ENCODE measurements at places on chromosomes 12 and 14. TPM values are rescaled to one million over a fixed set of nuclear protein-coding genes. Genes with fewer than 3 reads are reported as not detected.

The SOCS2 gene
- total RNA-seq, result 20.0 TPM

The NOS1 gene
- total RNA-seq, result 3.5 TPM

DNA sequence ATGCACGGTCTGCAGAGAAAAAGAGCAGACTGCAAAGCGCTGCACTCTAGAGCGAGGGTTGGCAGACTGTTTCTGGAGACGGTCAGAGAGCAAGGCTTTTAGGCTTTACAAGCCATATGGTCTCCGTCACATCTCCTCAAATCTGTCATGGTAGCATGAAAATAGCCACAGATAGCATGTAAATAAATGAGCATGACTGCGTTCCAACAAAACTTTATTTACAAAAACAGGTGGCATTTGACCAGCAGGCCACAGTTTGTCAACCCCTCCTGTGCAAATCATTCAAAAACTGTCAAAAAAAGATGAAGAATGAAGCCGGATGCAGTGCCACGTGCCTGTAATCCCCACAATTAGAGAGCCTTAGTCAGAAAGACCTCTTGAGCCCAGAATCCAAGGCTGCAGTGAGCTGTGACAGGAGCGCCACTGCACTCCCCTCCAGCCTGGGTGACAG lies 18.9 kb downstream of the SYNE3 start:
- no peak for DNase-seq

DNA sequence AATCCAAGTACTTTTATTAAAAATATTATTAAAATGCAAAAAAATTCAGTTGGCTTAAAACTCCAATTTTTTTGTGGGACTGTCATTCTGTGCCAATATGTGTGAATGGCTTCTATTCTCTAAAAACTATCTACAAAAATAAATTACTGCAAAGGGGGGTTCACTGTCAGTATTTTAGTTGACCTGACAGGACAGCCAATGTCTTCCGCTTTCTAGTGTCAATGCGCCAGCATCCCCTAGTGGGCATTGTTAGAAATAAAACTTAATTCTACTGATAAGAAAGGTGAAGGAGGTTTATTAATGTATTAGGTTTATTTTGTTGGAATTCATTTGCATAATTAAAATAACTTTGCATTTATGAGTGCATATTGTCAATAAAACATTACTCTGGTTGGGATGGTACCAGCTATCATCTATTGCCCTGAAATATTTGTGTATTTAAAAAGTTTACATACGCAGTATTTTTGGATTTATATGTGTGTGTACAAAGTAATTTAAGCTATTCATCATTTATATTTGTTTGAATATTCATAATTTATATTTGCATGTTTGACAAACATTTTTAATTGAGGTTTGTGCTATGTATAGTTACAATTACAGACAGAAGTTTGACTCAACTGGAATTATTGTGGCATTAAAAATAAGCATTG lies 527.2 kb downstream of the FLRT2 start:
- no peak for DNase-seq

DNA sequence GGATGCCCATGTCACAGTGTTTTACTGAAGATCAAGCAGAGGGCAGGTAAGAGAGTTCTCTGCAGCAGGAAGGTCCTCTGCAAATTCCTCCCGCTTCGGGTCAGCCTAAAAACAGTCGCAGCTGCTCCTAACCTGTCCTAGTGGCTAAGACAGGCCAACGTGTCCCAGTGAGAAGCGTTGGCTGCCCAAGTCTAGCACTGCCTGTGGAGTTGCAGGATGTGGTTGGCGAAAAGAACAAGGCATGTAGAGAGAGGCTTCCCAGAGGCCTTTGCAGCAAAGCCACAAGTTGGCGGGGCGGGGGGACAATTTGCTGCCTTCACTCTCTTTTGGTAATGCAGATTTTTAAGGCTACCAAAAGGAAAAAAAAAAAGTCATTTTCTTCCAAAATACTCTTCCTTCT lies 340.1 kb downstream of the BCL11B start:
- no peak for DNase-seq

DNA sequence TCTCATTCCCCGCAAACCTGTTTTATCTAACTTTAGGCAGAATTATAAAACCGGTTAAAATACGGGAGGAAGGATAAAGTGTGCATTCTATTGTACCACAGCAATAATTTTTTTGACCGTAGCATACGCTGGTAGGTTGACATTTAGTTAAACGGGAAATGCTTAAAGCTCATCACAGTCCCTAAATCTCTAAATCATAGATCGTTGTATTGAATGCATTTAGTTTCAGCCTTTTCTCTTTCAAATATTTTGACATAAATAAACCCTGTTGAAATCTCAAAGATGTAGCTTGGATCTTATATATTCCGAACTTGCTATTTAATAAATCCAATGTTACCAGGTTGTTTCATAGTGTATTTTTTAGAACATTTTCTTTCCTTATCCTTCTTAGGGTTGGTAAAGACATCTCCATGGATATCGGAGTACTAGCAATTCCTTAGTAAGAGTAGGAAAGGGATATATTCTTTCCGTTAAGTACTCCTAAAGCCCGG lies 798 bp downstream of the CLEC2B start:
- no peak for DNase-seq

All from lower lobe of right lung (tissue), 2 donors.